ENCODE measurements at places on chromosomes 12 and 14.
A peak's percentile ranks its signal among the peaks of the same experiment; 100 is the strongest.

GRCh38 chr12:130716969-130717366 lies 869 bp upstream of the RIMBP2 start:
- no peak for DNase-seq

GRCh38 chr12:17358835-17359234 lies 731.2 kb downstream of the RERGL start:
- DNase-seq, result no peak

DNA sequence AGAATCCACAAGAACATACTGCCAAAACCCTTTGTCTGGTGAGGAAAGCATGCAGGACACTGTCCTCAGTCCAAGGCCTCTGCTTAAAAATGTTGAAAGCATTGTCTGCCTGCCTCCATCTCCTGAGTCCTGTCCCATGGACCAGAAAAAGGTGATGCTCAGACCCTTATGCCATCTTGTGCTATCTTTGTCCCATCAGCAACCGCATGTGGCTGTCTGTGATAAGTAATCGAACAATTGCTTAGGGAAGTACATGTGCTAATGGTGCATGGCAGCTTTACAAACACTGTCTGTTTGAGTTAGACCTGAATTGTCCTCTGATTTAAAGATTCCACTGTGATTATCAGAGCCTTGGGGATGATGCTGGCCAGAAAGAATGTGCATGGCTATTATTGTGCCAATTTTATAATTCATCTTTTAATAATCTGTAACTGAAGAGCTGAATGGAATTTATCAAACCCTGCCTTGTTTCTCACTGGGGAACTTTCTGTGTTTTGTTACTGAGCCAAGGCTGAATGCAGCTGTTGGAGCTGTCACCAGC lies 177.5 kb downstream of the DACT1 start:
- no peak for DNase-seq

DNA sequence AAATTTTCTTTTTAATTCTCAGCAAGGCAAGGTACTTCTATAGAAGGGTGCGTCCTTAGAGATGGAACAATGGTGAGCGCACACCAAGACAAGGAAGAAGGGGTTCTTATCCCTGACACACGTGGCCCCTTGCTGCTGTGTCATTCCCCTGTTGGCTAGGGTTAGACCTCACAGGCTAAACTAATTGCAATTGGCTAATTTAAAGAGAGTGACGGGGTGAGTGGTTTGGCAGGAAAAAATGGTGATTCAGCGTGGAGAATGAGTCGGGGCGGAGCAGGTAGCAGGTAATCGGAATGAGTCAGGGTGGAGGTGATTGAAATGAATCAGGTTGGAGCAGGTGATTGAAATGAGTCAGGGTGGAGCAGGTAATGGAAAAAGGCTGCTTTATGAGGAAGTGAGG lies 36.3 kb upstream of the HECTD1 start:
- peak; percentile 3 for DNase-seq

DNA sequence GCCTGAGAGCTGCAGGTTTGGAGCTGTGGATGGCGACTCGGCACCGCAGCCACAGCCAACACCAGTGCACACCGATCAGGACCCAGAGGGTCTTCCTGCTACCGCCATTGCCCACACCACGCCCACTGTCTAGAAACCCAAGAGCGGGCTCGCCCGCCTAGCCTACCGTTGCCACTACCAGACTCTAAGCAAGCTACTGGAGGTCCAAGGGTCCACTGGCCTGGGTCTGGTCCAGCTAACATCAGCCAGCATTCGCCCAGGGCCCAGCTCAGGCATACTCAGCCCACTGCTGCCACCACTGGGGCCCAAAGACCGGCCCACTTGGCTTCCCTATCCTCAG lies 30.5 kb upstream of the MON2 start:
- no peak for DNase-seq

DNA sequence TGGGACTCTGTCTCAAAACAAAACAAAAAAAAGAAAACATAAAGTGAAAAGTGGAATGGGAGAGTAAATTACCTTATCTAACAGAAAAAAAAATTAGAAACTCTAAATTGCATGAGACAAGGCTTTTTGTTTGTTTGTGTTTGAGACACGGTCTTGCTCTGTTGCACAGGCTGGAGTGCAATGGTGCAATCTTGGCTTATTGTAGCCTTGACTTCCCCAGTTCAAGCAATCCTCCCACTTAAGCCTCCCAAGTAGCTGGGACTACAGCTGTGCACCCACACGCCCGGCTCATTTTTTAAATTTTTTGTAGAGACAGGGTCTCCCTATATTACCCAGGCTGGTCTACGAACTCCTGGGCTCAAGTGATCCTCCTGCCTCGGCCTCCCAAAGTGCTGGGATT lies 17.9 kb upstream of the FBXO34 start:
- DNase-seq, result no peak

DNA sequence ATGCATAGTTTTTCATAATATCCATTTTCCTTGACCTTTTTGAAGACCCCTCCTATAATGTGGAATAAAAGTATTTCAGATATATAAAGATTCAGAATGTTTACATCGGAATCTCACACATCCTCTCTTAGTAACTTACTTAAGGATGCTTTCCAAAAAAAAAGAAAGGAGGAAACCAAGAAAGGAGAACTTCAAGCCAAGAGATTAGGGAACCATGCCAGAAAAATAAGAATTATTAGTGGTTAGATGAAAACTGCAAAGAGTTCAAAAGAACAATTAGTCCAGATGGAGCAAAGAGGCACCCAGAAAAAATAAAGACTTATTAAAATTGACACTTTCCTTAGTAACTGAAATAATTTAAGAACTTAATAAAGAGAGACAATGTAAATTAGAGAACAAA lies 179.2 kb downstream of the DUSP6 start:
- DNase-seq, result no peak

DNA sequence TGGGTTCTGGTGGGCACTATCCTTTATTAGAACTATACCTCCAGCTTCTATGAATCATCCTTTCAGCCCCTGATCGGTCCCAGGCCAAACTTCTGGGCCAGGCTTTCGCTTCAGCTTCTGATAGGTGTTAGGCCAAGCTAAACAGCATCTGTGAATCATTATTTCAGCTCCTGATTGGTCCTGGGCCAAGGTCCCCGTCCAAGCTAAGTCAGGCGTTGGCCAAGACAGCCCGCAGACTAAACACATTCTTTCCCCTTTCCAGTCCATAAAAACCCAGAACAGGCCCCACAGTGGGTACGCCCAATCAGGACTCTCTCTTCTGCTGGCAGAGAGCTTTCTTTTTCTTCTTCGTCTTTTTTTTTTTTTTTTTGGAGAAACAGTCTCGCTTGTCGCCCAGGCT lies 1808.9 kb upstream of the SEL1L start:
- DNase-seq, result no peak

GRCh38 chr12:53231671-53231920 lies 413 bp downstream of the RARG start:
- DNase-seq, result no peak

DNA sequence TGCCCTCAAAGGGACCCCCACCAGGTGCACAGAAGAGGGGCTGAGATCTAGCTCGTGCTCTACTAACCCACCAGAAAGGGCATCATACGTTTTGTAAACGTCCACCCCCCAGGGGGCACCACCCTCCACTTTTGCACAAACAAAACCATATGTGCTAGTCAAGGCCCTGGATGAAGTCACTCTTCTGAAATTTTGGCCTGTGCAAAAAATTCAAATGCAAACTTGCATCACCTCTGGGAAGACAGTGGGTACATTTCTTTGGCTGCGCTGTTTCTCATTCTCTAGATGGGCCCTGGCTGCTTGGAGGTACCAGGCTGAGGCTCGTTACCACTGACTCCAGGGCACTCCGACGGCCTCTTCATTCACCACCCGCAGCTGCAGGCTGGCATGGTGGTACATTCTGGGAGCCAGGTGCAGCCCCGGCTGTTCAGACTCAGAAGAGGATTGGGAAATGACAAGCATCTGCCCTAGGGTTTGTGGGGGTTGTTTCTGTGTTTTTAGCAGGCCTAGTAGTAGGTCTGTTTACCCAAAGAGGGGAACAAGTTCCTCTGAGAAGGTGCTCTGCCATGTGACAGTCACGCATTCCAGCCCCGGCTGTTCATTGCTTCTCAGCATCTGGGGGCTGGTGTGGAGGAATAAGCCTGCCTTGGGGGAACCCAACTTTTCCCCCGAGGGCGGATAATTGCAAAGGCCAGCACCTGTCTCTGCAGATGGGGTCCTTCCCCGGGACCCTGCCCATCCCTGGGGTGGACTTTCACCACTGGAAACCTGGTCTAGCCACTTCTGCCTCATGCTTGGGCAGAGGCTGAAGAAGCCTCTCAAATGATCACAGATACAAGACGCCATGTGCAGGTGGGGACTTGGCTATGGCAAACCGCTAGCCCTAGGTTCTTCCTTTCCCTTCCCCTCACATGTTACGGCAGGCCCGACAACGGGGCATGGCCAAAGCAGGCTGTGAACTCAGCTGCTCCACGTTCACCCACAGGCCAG lies 147.6 kb downstream of the DPF3 start:
- no peak for DNase-seq

DNA sequence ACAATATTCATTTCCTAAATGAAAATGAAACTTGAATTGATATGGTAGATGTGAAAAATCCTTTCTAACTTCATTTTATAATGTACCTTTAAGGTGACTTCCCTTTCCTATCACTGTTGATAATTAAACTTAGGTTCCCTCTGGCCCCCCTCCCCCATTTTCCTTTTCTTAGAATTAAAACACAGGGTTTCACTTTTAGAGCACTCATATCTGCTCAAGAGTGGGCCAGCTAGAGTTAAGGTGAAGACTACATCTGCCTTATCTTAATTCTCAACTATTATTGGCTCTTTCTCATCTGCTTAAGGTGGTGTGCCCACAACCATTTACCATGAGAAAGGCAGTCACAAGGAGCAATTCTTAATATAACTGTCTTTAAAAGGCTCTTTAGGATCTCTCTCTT lies 49.7 kb downstream of the LIN52 start:
- DNase-seq, result no peak

- no peak for DNase-seq
These were observed 20.2 kb downstream of the OR4N2 start for GRCh38 chr14:19823765-19824164.

- DNase-seq, result no peak
These were observed 11.9 kb downstream of the GLTP start for GRCh38 chr12:109868182-109869051.

- DNase-seq, result no peak
These were observed 445.4 kb downstream of the SOX5 start for GRCh38 chr12:23504043-23504442.

All from stimulated activated CD4-positive, alpha-beta T cell treated with anti-CD3 and anti-CD28 coated beads, Interleukin-4, amount 100 ng/mL, for 4 hours (primary cell).